Spleen (tissue), 13 donors: ENCODE measurements at places on chromosomes 6 and 20. TPM values are rescaled to one million over a fixed set of nuclear protein-coding genes. Genes with fewer than 3 reads are reported as not detected.

- DNase-seq, result no peak
Observed at GRCh38 chr6:106547601-106548453, 81.5 kb downstream of the RTN4IP1 start.

DNA sequence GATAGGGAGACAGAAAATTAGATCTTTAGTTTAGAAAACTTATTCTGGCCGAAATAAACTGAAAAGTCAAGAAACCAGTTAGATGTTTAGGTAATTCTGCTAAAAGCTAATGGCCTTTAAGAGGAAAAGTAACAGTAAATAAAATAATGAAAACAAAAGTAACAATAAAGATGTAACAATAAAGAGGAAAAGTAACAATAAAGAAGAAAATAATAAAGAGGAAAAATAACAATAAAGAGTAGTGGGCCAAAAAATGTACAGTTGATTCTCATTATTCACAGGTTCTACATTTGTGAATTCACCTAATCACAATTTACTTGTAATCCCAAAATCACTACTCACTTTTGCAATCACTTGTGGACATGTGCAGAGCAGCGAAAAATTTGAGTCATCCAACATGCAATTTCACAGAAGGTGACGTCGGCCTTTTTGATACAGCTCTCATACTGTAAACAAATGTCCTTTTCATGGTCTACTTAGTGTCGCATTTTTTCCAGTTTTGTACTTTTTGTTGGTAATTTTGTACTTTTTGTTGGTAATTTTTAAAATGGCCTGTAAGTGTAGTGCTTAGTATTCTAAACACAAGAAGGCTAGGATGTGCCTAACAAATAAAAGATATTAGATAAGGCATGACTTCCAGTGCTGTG, 24.0 kb downstream of the HBS1L start:
- DNase-seq, result no peak

DNA sequence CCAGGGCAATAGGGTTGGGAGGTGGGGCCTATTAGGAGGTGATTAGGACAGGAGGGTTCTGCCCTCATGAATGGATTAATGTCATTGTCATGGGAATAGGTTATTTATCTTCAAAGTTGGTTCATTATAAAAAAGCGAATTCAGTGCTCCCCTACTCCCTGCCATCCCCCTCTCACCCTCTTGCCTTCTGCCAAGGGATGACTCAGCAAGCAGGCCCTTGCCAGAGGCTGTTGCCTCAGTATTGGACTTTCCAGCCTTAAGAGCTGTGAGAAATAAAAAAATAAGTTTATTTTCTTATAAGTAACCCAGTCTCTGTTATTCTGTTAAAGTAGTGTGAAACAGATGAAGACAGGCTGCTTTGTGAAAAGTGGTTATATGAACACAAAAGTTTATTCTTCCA, 381.1 kb upstream of the ZFP64 start:
- DNase-seq, result no peak

- no peak for DNase-seq
Observed at GRCh38 chr6:138570725-138571029, 71.4 kb upstream of the NHSL1 start.

GRCh38 chr6:14372734-14373489, 255.3 kb downstream of the CD83 start:
- DNase-seq, result no peak

DNA sequence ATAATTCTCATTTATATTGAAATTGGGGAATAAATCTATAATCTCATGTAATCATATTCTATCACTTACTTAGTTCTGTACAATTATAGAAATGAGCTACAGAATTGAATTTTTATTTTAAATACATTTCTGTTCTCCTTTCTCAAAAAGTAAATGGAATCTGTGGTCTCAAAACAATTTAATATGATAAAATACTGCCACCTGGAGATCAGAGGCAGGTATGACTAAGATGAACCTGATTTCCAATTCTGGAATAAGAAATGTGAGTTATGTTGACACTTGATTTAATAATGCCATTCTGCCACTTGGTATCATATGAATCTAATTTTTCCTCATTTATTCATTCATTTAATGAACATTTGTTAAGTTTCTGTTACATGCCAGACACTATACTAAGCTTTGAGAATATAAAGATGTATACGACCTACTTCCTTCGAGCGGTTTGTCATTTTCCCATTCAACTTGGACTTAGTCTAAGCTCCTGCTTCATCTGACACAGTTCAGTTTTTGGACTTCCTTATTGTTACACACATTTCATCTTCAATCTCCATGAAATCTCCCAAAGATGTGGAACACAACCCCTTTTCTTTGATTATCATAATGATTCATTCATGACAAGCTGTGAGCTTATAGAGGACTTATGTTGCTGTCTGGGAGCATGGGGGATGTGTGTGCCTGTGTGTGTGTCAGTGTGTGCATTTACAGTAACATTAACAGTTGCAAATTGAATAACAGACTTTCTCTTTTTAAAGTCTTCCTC, 7.5 kb upstream of the CCDC28A start:
- no peak for DNase-seq

DNA sequence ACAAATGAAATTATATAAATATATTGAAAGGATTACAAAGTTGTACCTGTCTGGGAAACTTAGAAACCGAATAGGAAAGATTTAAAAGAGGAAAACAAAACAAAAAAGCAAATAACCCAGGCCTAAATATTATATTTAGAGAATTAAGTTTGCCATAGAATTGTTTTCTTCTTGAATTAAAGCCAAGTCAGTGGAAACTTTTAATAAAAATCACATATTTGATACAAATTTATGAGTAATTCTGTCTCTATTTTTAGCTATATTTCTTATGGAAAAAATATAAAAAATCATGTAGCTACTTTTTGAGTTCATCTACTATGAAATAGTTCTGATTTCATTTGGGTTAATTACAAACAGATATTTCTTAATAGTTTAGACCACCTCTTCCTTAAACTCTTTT, 470.2 kb upstream of the HSF2 start:
- no peak for DNase-seq

DNA sequence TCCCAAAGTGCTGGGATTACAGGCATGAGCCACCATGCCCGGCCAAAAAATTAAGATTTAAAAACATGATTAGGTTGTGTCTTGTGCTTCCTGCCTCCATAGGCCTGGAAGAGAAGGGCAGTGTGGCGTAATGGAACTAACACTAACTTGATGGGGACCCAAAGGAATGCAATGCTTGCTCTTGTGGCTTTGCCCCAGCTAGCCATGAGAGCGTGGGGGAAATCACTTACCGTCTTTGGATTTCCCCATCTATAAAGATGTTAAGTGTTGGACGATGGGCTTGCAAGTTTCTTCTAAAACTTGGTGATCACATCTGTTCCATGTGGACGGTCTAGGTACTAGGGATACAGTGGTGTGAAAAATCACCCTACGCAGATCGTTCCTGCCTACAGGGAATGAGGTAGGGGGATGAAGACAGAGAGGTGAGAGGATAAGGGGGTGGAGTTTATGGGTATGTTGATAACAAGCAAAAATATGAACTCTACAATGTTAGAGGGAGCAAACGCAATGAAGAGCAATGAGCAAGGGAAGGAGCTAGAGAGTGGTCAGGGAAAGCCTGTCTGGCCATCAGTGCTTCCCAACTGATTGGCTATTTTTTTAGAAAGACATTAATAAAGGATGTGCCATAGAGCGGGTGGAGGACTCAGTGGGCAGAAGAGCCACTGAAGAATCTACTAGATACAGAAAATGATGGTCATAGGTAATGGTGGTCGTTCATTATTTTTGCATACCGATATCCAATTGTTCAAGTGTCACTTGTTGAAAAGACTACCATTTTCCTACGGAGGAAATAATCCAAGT, 165.2 kb downstream of the BCAS1 start:
- no peak for DNase-seq

GRCh38 chr6:39843305-39844020, 51.3 kb downstream of the DAAM2 start:
- no peak for DNase-seq

- DNase-seq, result no peak
Observed at GRCh38 chr6:19789100-19789803, 47.9 kb upstream of the ID4 start.

DNA sequence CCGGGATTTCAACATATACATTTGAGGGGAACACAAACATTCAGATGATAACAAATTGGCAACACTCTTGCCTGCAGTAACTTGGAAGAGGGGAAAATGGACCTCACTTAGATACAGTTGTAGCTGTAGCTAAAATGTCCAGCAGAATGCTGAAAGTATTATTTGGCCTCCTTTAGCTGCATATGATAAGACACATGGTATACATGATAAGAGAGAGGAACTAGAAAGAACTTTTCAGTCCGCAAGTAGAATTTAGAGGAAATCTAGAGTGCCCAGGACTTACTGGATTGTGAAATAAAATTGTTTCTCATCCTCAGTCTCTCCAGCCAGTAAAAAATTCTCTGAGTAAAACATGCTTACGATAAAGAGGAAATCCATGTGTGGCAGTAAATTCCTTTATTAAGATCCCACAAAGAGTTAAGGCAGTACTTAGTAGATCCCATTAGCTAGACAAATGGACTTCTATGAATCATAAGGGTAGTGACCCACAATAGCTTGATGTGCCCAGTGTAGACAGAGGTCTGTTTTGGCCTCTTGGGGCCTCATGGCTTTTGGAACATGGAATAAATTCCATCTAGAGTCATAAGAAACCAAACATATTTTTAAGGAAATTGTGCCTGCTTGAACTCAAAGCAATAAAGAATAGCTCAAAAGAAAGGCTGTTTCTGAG, 87.9 kb upstream of the RBM24 start:
- DNase-seq, result no peak

DNA sequence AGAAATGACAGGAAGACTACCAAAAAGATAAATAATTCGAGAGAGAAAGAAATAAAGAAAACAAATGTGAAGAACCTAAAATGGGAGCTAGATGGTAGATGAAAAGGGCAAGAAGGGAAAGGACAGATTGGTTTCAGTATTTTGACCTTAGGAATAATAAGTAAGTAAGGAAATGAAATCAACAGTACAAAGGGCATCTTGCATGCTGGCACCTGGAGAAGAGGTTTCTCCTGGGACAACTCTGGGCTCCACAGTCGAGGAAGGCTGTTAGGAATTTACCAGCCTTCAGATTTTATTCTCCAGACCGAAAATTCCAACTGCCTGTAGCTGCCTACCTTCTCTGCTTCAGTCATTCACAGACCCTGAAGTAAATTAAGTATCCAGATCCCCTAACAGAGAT, 80.5 kb downstream of the SMLR1 start:
- no peak for DNase-seq

DNA sequence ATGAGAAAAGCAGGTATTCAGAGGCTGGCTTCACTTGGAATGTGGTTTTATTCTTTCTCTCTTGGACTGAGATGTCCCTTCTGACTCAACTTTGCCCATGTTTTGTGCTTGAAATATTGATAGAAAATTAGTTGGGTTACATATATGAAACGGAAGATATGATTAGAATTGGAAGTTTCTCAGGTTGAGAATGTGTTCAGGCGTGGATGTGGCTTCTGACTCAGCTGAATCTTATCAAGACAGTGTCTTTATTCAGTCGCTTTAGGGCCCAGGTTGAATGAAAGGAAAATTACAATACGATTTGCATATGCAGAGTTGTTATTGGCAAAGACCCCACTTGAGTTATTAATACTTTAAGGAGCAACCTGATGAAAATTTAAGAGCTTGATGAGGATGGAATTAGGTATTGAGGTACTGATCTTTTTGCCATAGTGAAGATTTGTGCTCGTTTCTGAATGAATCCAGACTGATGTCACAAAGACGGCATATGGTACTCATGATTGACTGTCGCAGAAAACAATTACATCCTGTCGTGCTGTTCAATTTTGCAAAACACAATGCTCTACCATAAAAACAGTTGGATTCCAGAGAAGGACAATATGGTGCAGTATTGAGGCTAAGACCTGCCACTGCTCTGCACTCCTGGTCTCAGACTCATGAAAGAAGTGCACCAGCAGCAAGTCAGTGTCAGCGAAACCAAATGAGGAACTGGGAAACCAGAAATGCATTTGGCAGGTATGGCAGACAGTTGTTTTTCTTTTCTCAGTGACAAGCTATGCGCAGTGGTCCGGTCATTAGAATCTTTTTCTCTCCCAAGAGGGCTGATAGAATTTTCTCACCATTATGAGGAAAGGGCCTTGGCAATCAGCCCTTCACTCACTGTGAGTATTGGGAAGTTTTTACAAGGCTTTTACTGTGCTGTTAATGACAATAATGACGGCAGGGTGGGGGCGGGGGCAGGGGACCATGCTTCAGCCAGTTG, 158.3 kb downstream of the DOK5 start:
- no peak for DNase-seq

- no peak for DNase-seq
Observed at GRCh38 chr6:63816401-63816981, 180.9 kb downstream of the PHF3 start.

GRCh38 chr6:125471667-125472066, 169.9 kb upstream of the HDDC2 start:
- DNase-seq, result no peak

GRCh38 chr6:89494131-89494793, 61.3 kb downstream of the ANKRD6 start:
- no peak for DNase-seq

- no peak for DNase-seq
Observed at GRCh38 chr20:50271176-50271575, 80.5 kb downstream of the CEBPB start.

DNA sequence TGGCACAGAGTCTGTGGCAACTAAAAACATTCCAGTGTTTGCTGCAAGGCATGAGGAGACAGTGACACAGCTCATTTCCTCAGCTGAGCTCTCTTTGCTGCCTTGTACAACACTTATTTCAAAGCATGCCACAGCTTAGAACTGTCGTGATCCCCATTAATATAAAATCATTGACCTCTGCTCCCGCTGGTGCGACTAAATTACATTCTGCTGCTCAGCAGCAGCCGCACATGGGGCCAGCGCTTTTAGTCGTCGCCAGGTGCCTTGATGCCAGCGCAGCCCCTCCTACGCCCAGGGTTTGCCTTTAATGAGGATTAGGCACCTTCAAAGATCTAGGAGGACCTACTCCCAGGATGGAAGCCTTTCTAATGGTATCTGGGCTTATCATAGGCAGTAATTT, 717.9 kb upstream of the POU3F2 start:
- DNase-seq, result no peak

- peak; percentile 62 for DNase-seq
Observed at GRCh38 chr6:141260627-141261015, 872.1 kb upstream of the GJE1 start.

DNA sequence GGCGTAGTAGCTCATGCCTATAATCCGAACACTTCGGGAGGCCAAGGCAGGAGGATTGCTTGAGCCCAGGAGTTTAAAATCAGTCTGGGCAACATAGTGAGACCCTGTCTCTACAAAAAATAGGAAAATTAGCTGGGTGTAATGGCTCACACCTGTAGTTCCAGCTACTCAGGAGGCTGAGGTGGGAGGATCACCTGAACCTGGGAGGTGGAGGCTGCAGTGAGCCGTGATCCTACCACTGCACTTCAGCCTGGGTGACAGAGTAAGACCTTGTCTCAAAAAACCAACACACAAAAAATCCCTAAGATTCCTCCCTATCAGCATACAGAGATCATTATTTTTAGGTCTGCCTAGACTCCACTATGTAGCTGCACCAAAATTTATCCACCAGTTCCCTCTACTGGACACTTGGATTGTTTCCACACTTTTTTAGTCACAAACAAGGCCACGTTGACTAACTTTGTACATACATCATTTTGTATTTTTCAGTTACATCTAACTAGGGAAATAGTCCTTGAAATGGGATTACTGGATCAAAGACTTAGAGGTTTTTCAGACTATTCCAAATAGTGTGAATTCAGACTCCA, 3.6 kb upstream of the PHF1 start:
- no peak for DNase-seq

- no peak for DNase-seq
Observed at GRCh38 chr6:134026597-134026996, 25.8 kb downstream of the SLC2A12 start.

Gene DNMT3B
- total RNA-seq, result 1.1 TPM

Gene CRISP3
- total RNA-seq, result 5.7 TPM

Gene RSPO3
- 1.5 TPM for total RNA-seq

Gene HRH3
- total RNA-seq, result not detected

Gene DCBLD1
- total RNA-seq, result 7.1 TPM

Gene MATN4
- not detected for total RNA-seq

Gene ENPP3
- 0.74 TPM for total RNA-seq
